ENCODE measurements at places on chromosomes 1 and 21.

- no peak for DNase-seq
Measured at GRCh38 chr1:100661176-100661575, 58.4 kb upstream of the VCAM1 start.

- peak; percentile 80 for DNase-seq
Measured at GRCh38 chr1:10510520-10511493, 36.1 kb downstream of the PEX14 start.

GRCh38 chr1:199411506-199411905, 616.0 kb upstream of the NR5A2 start:
- DNase-seq = no peak

GRCh38 chr1:94668528-94668927, 127.0 kb upstream of the F3 start:
- no peak for DNase-seq

- DNase-seq = no peak
Measured at GRCh38 chr1:218495931-218496330, 150.8 kb downstream of the TGFB2 start.
